ENCODE measurements at places on chromosomes 2 and 18.

DNA sequence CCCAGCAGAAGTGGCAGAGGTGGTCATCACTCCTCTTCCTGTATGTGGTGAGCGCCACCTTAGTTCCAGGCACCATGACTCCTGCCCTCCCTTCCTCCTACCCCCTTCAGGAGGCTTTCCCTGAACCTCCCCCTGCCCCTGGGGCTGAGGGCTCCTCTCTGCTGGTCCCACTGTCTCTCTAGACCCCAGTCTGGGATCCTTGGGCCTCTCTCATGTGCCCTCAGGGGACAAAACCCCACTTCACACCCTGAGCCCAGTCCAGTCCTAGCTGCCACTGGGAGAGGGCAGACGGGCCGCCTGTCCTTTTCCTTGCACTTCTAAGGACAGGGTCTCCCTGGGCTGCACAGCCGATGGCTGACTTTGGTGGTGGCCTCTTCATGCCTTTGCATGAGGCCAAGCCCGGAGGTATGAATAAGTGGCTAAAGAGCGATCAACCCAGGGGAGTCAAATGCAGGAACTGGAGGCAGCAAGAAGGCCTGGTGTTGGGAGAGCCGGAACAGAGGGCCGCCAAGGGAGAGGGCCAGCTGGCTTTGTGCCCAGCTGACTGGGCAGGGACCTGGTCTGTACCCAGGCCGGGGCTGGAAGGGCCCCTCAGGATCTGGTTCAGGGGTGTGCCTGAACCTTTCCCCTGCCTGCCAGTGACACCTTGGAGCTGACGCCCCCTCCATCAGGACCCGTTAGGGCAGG is 29.5 kb downstream of the GLI2 start:
- DNase-seq = peak; percentile 37

DNA sequence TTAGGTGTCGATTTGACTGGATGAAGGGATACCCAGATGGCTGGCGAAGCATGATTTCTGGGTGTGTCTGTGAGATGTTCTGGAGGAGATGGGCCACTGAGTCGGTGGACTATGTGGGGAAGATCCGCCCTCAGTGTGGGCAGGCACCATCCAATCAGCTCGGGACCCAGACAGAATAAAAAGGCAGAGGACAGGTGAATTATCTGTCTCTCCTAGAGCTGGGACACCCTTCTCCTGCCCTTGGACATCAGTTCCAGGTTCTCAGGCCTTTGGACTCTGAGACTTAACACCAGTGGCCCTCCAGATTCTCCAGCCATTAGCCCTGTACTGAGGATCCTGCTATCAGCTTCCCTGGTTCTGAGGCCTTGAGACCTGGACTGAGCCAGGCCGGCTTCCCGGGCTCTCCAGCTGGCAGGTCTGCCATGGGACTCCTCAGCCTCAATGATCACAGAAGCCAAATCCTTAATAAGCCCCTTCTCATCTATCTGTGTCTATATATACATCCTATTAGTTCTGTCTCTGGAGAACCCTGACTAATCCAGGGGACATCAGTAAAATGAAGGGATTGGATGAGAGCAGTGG is 11.7 kb downstream of the PROC start:
- DNase-seq = no peak

GRCh38 chr2:127039387-127040031 is 67.4 kb downstream of the BIN1 start:
- no peak for DNase-seq

DNA sequence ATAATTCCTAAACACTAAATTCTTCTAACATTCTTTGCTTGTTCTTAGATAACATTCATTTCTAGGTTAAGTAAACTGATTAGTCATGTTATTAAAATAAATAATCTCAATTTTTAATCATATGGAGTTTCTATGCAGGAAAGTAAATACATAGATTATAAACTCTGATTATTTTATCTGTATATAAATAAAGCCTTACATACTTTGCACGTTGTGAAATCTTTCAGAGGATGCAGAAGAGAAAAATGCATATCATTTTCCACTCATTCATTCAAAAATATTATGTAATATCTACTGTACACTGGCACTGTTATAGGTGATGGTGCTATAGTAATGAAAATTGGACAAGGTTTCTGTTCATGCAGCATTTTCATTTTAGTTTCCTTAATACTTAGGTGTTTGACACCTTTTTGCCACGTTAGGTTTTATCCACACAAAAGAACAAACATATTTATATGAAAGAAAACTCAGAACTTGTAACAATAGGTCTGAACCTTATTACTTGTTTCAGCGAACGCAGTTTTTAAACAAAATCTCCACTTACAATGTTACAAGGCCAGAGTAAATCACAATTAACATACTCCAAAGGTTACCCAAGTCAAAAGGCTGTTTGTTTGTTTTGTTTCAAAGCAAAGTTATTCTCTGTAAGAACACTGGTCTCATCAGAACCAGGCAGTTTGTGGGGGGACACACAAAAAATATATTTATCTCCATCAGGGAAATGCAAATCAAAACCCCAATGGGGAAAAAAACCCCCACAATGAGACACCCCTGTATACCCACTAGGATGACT is 27.4 kb downstream of the ADAM17 start:
- DNase-seq = no peak

DNA sequence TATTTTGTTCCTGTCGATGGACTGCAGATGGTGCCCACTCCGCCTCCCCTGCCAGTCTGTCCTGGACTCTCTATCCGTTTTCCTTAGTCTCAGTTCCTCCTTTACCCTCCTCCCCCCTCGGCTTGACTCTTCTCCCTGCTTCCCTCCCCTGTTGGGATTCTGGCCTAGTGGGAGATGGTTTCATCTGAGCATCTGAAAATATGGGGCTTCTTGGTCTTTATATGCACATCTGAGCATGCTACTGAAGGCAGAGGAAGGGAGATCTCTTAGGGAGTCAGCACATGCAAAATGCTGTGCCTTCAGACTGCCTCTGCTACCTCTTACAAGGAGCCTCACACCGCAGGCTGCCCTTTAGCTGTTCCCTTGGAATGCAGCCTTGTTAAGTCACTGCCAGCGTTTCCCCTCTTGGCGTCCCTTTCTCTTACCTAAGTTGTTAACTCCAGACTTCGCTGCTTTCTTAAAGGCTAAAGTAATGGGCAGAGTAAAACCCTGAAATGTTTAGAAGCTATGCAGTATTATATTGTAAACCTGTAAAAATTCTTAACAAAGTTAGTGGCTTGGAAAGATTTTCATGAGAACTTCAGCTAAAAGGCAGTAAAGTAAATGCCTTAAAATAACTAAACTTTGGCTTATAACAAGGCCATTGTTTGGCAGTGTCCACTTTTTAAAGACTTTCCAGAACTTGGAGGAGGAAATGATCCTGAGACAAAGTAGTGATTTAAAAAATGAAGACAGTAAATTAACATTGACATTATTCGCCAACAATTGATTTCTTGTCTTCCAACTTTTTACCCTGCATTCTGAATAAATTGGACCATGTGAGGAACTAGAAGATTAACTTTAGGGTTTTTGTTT is 49.8 kb downstream of the LDLRAD4 start:
- no peak for DNase-seq

DNA sequence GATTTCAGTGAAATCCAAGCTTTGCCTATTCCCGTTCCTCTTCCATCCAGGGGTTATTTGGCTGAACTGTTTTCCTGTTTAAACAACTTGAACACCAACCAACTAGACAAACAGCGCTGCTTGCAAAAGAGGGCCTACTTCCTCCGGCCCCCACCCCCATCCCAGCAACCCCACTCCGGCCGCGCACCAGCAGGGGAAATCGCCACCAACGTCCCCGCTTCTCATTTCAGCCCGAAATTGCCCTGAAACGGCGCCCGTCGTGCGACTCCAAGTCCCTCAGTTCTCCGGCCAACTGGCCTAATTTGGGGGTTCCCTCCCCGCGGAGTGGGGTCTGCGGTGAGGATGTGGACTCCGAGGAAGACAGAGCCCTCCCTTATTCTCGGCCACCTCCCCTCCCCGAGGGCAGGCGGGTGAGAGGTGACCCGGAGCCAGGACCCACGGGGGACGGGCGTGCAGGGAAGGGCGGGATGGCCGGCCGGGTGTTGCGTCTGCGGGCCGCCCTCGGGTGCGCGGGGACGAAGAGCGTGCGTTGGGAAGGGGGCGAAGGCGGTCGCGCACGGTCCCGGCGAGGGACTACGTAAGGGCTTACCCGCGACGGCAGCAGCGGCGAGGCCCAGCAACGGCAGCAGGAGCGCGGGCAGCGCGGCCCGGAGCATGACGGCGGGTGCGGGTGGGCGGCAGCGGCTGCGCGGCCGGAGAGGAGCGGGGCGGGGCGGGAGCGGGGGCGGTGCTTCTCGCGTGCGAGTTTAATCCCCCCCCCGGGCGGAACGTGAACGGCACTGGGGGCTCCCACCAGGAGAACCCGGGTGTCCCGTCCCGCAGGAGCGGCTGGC is at the start of gene CD302:
Gene CD302, minus strand, starts transcription at position 666 of the 833 bp plus-strand sequence. Its CDS starts 10 bp downstream, at position 656.
- peak; percentile 80 for DNase-seq

DNA sequence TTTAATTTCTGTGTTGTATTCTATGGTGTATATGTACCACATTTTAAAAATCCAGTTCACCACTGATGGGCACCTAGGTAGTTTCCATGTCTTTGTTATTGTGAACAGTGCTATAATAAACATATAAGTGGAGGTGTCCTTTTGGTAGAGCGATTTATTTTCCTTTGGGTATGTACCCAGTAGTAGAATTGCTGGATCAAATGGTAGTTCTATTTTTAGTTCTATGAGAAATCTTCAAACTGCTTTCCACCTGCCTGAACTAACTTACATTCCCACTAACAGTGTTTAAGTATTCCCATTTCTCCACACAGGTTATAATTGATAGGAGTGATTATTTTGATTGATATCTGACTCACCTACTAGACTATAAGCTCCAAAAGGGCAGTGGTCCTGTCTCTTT is 148.2 kb downstream of the BABAM2 start:
- DNase-seq = no peak

DNA sequence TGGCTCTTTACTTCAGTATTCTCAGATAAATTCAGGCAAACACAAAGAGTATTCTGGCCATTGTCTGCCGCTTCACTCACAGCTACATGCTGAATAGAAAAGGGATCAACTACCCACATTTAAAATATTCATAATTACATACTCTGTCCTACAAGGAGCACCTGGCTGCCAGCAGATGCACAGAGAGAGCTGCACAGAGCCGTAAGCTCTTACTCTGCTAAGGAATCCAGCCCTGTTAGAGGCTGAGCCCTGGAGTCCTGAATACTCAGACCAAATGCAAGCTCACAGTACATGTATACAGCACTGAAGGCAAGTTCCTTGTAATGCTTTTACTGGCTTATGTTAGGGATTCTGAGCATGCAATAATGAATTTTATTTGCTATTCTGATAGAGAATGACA is 80.3 kb downstream of the FTCDNL1 start:
- no peak for DNase-seq

DNA sequence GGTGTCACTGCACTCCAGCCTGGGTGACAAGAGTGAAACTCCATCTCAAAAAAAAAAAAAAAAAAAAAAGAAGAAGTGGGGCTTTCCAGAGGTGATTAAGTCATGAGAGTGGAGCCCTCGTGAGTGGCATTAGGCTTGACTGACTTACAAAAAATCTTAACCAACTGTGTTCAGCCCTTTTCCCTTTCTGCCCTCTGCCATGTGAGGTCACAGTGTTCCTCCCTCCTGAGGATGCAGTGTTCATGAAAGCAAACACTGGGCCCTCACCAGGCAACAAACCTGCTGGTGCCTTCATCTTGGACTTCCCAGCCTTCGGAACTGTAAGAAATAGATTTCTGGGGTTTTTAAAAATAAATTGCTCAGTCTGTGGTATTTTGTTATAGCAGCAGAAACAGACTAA is 37.0 kb upstream of the METTL21A start:
- no peak for DNase-seq

DNA sequence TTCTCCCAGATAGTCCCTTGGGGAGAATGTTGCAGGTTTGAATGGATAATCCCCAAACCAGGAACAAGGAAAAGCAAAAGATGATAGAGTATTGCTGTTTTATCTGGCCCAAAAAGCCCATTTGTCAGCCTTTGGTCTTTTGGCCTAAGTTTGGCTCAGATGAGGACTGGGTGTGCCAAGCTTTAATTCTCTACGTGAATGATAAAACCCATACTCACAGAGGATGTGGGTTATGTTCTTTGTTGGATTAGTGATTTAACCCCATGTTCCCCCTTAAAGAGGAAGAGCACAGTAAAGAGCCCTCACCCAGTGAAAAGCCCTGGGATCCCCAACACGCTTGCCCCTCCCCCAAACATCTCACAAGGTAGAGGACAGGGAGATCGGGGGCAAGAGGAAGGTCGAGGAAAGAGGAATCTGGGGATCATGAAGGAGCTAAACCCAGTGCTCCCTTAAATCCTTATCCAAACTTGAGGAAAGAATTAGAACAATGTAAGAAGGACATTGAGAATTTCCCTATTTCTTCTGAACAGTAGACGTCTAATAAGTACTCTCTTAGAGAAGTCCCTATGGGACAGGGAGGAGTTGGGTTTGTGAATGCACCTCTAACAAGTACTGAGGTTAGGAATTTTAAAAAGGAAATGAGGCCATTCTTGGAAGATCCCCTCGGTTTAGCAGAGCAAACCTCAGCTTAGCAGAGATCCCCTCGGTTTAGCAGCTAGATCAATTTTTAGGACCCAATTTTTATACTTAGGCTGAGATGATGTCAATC is 105.0 kb downstream of the HIBCH start:
- peak; percentile 33 for DNase-seq

DNA sequence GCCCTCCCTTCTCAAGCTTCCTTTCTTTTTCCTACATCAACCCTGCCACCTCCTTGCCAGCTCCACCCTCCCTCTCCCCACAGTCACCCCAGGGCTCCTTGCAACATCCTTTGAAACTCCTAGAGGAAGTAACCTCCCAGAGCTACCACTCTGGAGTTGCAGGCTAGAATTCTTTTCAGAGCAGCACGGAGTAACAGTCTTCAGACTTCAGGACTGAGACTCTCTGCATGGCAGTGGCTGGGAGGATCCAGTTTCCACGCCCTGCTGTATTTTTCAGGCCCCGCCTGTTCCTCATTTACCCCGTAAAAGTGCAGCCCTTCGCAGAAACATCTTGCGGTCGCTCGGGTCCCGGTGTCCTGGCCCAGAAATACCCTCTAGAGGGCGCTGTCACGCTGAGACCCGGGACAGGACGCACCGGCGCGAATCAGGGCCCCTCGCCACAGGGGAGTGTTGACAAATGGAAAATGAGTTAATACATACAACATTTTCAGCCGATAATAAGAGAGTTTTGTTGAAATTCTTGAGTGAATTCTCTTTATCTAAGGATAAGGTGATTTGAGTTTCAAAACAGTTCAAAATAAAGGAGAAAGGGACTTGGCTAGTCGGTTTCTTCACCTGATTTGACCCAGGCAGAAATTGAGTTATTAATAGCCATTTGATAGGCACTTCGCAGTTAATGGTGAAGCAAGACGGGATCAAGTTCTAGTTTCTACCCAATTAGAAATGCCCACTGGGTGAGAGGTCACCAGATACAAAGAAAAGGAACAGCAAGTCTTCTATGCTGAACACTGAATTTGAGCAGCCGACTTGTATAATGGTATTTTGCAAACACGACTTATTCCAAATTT is 18.5 kb upstream of the NTSR2 start:
- peak; percentile 76 for DNase-seq

DNA sequence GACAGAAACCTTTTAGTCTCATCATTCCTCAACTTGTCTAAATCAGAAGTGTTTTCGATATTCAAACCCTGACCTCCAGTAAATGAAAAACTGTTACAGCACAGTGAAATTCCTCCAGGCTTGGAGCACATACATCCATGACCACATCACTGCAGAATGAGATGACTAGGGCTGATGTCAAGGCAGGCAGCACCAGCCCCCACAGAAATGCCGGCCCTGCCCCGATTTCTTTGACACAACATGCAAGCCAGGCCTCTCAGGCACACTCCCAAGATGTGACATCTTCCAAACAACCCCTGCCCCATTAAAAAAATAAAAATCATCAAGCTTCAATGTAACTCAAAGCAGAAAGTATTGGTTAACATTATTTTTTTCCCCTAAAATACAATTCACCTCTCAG is 103.3 kb downstream of the CTAGE1 start:
- DNase-seq = no peak
